COLO829 (cell line): ENCODE measurements at places on chromosomes 1 and 21.

DNA sequence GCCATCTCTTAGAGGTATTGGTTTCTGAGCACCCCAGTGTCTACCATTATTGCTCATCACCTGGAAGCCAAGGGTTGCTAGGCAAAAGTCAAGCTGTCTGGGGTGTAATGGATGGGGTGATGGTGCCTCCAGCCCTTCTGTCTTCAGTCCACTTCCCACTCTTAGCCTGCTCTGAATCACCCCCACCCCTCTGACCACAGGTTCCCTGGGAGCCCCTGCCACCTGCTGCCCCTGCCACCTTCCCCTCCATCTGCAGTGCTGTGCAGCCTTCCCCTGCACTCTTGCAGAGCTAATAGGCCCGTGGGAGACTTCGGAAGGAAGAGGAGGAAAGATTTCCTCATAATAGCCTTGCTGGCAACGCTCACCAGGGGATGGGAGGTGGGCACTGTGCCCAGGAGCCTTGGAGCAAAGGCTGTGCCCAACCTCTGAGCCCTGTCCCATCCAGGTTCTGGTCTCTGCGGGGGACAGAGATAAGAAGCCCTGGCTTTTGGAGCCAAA, 35.5 kb downstream of the CAPN2 start:
- no peak for DNase-seq

DNA sequence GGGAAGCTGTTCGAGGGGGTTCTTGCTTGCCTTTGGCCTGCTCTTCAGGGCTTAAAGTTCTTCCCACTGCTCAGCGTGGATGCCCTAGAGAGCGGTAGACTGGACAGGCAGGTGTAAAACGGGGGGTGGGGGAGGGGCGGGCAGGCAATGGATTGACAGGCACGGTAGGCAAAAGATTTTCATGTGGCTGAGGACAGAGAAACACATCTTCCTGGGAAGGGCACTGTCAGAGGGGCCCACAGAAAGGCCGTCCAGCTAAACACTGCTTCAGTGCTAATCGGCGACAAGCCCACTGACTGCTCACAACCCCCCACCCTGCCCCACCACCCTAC, 412 bp downstream of the ABCA4 start:
- no peak for DNase-seq

DNA sequence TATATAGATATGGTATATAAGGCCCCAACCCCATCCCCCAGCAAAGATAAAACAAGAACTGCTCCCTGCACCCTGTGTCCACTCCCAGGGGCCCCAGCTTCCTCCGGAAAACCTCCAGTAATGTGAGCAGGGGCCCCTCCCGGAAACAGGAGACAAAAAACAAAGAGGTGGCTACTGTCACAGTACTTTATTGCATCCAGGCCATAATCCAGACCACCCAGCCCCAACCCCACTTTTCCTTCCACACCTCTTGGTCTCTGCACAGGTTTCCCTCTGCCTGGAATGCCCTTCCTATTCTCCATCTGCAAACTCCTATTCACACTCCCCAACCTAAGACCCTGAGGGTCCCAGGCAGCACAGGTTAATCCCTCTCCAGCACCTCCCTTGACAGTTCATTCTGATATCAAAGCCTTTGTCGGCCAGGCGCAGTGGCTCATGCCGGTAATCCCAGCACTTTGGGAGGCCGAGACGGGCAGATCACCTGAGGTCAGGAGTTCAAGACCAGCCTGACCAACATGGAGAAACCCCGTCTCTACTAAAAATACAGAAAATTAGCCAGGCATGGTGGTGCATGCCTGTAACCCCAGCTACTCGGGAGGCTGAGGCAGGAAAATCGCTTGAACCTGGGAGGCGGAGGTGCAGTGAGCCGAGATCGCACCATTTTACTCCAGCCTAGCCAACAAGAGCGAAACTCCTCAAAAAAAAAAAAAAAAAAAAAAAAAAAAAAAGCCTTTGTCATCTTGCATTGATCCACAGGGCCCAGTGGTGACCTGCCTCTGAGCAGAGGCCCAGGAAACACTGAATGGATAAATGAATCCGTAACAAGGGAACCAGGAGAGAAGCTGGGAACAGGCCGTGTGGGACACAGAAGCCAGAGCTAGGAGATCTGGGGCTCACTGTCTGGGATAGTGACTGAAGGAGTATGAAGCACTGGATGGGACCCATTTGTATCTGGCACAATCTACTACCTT, 2.3 kb upstream of the AUNIP start:
- no peak for DNase-seq

DNA sequence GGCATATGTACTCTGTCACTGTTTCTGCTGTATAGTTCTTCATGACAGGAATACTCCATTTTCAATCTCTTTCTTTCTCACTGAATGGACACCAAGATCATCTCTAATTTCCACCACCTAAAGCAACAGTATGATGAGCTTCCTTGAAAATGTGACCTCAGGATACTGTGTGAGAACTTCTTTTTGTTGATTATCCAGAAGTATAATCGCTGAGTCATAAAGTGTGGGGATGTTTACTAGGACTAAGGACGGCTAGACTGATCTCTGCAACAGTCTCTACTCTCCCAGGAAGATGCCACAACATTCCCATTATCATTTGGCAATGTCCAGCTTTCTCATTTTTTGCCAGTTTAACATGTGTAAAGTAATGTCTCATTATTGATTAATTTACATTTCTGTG, 70.3 kb downstream of the TNFSF18 start:
- peak; percentile 23 for DNase-seq

DNA sequence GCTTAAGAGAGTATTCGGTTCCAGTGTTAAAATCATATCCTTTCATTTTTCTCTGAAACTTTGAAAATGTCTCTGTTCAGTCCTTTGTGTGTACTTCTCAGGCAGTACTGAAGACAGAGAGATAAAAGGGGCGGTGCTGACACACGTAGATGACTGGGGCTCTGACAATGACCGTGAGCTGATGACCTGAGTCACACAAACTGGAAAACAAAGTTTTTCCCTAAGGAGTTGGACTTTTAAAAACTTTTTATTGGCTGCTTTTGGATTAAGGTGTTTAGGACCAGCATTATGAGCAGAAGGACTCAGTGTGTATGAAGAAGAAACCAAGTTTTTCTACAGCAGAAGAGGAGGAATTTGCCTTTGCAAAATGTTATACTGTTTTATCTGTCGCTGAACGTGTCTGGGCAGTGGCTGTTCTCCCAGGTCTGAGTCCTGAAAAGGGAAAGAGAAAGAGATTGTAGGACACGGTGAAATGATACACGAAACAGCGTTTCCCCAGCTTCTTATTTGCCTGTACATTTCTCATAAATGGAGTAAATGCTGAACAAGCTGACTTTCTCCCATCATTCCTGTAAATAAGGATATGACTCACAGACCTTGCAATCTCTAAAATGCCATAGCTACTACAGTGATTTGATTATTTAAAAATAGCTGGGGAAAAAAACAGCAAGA, 51.5 kb downstream of the MAP3K7CL start:
- DNase-seq = peak; percentile 81

DNA sequence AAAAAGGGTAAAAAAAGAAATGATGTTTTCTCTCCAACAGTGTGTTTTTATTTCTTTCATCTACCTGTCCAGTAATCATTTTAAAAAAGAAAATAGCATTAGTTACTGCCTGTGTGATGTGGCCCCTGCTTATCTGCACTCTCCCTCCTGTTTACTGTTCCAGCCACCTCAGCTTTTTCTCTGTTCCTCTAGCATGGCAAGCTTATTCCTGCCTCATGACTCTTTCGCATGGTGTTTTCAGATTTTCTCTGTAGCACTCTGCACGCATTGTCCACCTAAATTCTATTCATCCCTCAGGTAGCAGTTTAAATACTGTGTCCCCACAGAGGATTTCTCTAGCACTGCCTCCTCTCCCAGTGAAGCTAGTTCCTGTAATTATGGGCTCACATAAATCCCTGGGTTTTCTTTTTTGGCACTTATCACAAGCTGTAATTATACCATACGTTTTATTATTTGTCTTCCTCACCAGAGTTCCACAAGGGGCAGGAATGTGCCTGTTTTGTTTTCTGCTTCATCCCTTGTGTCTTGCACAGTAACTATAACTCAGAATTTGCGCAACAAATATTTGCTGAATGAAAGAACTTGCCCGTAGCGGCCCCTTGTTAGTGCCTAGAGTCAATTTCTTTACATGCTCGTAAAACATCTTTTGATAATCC, 51.4 kb upstream of the LRIG2 start:
- DNase-seq = no peak

- no peak for DNase-seq
Measured at GRCh38 chr21:33132054-33132453, 62.1 kb downstream of the OLIG1 start.

GRCh38 chr1:30507401-30508174, 215.8 kb downstream of the MATN1 start:
- no peak for DNase-seq

DNA sequence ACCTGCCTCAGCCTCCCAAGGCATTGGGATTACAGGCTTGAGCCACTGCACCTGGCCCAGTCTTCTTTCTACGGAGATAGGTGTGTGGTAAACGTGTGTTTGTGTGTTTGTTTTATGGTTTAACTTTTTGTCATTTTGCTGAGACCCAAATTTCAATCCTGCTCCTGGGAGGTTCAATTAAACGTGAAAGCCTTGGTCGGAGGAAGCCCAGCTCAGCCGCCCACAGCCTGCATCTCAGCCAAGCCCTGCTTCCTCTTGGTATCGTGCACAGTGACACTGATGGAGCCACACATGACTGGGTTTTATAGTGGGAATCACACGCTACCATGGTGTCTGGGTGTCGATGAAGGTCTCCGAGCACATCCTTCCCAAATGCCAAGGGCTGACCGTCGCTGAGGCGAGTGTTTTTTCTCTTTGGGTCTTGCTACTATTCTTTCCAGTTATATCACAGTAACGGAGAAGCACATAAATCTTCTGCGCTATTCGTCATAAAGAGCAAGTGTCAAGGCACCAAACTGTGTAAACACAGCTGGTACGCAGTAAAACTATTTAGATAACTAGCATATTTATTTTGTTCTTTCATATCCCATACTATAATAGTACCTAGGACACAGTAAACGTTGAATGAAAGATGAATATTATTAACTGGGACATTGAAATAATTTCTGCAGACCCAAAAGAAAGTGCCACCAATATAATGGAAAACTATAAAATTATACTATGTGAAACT, 39.3 kb downstream of the HLCS start:
- DNase-seq = no peak

DNA sequence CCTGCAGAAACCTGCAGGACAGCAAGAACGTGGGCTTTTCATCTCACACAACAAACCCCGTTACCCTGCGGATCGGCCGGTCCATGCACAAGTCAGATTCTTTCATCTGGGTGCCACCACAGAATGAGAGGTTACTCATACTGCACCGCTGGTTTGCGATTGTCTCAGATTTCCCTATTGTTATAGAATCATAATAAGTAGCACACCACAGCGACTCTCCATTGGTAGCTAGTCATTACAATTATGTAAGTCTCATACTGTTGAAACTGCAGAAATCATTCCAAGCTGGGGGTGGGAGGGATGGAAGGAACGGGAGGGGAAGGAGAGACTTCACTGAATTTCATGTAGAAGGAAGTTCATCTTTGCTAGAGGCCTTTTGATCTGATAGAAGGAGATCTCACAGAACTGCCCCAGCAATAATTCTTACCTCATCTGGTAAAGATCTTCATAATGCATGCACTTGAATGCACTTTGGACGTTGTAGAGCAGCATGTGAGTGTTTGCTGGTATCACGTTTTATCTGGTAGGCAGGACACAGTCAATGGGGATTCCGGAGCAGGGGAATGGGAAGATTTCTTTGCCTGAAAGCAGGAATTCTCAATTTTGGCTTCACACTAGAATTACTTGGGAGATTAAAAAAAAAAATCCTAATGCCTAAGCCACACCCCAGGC, 221.1 kb downstream of the KIF26B start:
- no peak for DNase-seq

GRCh38 chr1:235940285-235940684, 73.6 kb upstream of the LYST start:
- DNase-seq = no peak

GRCh38 chr1:115411371-115412063, 73.5 kb upstream of the NGF start:
- no peak for DNase-seq

- no peak for DNase-seq
Measured at GRCh38 chr1:6025269-6026094, 20.2 kb upstream of the KCNAB2 start.

- DNase-seq = no peak
Measured at GRCh38 chr1:41469706-41470105, 14.8 kb downstream of the EDN2 start.

GRCh38 chr1:112713466-112714312, 1.4 kb downstream of the PPM1J start:
- DNase-seq = no peak

DNA sequence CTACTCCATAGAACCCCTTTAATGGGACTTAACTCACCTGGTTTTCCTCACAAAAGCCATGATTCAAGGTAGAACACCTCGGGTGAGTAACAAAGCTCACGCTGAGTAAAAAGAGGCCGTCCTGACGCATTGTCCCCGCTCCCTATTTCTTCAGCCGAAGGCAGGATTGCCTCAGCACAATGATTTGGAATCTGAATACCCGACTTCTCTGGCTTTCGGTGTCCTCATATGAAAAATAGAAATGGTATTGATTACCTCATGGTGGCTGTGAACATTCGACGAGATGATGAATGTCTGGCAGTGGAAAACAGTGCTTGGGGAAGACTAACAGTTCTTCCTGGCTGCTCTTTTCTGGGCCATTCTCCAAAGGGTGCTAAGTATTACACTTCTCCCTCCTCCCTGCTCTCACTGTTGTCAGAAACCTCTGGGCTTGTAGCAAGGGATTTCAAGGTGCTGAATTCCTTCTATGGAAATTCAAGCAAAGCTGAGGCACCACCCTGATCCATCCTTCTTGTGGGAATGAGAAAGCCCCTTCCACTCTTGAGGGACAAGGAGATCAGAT, 148.3 kb downstream of the C1orf94 start:
- no peak for DNase-seq

- no peak for DNase-seq
Measured at GRCh38 chr1:210372931-210373627, 44.4 kb downstream of the HHAT start.
